ENCODE measurements at places on chromosomes 13 and 19.

DNA sequence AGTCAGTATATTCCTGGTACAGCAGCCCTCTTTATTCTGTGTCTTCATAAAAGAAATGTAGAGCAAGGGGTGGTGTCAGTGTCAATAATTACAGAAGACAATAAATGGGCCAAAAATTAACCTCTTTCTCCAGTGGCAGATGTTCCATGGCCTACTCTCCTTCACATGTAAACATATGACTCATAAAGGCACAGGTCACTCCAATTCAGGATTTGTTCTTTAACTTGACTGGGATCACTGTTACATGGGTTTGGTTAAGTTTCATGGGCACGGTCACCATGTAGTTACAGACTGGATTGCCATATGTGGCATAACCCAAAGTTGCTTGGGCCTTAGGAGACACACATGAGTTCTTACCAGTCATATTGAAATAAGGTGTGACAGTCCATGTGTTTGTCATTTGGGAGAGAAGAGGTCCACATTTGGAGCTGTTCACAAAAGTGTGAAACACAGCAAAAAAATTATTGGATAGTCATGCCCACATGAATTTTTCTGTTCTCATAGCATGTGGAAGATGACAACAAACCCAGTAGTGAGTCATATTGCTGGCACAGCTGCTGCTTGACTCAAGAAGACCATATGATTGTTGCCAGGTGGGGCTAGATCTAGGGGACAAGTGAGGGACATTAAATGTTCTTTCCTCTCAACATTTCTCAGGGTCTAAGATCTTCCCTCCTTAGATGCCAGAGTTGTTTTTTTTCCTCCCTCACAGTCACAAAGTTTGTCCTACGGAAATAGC lies 68.1 kb upstream of the HTR2A start:
- DNase-seq = no peak

DNA sequence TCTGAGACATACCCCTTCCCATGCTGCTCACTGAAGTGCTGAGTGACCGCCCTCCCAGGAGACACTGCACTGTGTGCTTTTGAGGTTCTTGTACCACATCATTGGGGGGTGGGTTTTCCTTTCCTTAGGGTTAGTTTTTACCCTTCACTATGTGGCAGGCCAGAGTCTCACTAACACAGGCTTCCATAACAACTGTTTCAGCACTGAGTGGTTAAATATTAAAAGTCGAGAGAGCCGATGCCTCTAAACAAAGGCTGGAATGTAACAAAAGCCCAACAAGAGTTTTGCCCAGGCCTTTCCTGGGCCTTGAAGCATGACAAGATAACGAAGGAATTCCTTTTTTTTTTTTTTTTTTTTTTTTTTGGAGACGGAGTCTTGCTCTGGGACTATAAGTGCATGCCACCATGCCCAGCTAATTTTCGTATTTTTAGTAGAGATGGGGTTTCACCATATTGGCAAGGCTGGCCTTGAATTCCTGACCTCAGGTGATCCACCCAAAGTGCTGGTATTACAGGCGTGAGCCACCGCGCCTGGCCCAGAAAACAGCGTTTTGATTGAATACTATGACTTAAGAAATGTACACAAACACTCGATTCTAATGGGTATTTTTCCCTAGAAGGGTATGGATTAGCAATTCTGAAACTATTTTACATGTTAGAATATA lies 46.5 kb downstream of the ZNF823 start:
- DNase-seq = no peak

GRCh38 chr19:5191091-5191490 lies 149.5 kb downstream of the PTPRS start:
- no peak for DNase-seq

DNA sequence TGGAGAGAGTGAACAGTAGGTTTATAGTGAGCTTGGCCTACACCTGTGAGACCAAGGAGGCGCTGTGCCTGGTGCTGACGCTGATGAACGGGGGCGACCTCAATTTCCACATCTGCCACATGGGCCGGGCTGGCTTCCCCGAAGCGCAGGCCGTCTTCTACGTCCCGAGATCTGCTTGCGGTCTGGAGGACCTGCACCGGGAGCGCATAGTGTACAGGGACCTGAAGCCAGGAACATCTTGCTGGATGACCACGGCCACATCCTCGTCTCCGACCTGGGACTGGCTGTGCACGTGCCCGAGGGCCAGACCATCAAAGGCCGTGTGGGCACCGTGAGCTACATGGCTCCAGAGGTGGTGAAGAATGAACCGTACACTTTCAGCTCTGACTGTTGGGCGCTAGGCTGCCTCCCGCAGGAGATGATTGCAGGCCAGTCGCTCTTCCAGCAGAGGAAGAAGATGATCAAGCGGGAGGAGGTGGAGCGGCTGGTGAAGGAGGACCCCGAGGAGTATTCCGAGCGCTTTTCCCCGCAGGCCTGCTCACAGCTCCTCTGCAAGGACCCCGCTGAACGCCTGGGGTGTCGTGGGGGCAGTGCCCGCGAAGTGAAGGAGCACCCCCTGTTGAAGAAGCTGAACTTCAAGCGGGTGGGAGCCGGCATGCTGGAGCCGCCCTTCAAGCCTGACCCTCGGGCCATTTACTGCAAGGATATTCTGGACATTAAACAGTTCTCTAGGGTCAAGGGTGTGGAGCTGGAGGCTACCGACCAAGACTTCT lies 139.0 kb downstream of the ZDHHC20 start:
- DNase-seq = no peak
